ENCODE measurements at places on chromosomes 7 and 10.

DNA sequence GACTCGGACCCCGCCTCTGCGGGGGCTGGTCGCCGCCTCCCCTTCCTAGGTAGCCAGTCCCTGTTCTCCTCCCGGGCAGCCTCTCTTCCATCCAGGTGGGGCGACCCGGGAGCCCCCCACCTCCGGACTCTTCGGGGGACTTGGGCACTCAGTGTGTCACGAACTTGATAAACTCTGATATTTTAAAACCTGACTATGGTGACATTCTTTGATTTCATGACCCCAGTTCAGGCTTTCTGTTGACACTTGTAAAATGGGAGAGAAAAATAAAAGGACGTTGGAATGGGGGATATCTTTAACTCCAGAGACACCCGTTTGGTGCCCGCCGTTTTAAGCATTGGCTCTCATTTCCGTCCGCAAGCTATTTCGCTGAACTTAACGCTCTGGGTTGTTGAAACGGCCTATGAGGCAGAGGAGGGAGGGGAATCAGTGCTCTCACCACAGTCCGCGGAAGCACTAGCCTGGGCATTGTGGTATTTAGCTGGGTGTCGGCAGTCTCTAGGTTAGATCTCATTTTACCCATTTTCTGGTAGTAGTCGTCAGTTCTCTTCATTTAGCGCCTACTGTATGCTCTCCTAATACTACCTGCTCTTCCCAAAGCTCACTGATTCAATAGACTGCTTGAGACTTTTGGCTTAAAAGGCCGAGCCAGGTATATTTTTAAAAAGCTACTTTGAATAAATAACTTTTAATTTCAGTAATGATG, 738 bp downstream of the VPS26A start:
- peak; percentile 24 for DNase-seq

DNA sequence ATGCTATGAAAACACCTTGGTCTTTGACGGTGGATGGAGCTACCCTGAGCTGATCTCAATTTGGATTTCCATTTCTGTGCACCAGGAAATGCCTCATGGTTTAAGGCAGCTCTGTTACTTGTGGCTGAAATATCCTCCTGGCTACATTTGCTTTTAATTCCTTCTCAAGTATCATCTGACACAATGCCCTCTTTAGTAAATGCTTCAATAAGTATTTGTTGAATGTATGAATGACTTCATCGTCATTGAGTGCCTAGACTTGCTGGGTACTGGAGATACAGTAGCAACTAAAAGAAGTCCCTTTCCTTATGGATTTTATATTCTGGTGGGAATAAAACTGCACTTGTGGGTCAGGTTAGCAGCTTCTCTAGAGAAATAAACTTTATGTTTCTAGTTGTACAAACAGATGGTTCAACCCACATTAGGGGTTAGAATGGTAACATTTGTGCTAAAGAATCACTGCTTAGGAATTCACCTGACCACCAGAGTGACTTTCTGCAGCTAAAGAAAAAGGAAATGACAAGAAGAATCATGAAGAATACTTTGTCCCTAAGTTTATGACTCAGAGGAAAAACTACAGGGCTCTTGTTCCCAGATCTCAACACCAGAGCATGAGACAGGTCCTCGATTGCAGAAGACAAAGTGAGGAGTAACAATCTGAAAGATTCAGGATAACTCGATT, 21.8 kb upstream of the SMNDC1 start:
- DNase-seq: no peak

GRCh38 chr10:78214955-78215354, 181.3 kb downstream of the RPS24 start:
- no peak for DNase-seq

DNA sequence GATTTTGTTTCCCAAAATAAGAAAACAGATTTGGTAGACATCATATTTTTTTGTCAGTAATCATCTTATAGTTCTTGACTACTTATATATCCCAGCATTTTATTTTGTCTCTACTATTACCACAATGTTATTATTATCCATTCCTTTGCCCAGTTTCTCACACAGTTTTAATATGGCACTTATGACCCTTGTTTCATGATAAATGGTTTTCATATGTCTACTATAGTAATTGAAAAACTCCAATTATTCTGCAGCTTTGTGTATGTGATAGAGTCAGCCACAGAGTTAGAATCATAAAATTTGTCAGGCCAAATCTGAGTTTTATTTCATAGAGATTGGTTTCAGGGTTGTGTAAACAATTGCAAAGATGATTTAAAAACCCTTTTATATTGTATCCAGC, 203.9 kb downstream of the MALRD1 start:
- DNase-seq: no peak

DNA sequence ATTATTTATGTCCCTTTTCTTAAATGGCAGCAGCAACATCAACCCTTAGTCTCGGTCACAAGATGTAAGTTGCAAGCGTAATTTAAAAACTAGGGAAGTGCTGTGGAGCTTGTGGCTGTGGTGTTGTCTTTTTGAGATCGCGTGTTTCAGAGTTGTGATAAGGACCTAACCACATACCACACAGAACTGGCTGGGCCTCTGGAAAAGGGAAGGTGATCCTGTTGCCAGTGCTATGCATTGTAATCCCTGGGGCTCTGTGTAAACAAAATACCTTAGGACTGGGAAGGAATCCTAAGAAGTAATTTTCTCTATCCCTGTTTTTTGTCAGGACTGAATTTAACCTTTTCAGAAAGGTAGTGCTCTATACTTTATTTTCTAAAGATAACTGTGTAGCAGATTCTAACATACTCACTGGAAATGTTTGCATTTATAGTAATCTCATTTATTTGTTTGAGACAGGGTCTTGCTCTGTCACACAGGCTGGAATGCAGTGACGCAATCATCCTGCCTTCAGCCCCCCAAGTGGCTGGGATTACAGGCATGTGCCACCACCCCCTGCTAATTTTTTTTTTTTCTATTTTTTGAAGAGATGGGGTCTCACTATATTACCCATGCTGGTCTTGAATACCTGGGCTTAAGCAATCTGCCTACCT, 60.4 kb downstream of the INPP5F start:
- no peak for DNase-seq

DNA sequence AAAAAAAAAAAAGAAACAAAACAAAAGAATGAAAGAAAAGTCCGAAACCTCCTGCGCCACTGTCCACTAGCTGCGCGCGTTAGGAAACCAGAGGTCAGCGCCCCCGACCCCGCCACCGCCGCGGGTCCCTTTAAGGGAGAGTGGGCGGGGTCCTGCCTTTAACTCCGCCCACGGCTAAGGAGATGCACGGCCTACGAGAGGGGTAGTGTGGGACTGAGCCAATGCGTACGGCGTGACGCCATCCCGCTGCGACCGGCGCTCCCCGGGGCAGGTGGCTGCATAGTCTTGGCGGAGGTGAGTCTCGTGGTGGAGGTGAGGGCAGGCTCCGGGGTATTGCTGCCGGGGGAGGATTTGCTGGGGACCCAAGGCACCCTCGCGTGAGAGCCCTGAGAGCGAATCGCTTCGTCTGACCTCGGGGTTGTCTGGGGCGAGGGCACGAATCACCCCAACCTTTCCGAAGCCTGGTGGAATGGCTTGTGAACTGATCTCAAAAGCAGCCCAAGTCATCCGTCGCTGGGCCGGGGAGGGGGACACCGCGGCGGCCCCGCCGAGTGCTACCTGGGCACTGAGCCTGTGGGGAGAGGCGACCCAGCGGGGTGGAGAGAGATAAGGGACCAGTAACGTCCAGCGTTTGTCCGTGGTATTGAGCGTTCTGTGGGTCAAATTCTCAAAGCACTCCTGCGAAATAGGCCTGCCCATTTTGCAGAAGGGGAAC, at the start of gene MRPS17:
Gene MRPS17, plus strand, starts transcription at position 241 of the 715 bp plus-strand sequence. CDS start 1,319 bp downstream, outside the sequence.
- DNase-seq: peak; percentile 81

DNA sequence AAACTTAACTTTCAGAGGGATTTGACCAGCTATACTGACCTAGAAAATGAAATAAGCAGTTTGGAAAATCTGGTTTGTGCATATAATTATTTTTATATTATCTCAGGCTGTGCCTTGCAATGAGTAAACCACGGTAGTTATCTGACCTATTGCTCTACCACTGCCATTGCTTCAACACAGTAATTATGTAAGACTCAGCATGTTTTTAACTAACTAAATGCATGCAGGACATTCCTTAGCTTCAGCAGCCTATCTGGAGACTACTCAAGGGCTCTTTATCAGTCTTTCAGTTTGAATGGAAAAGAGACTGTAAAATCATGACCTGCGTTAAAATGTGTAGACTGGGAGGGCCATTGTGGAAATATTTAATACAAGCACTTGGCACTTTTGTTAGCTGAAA, 22.5 kb downstream of the CHN2 start:
- no peak for DNase-seq

GRCh38 chr10:131638880-131639278, 261.9 kb upstream of the PPP2R2D start:
- DNase-seq: no peak

DNA sequence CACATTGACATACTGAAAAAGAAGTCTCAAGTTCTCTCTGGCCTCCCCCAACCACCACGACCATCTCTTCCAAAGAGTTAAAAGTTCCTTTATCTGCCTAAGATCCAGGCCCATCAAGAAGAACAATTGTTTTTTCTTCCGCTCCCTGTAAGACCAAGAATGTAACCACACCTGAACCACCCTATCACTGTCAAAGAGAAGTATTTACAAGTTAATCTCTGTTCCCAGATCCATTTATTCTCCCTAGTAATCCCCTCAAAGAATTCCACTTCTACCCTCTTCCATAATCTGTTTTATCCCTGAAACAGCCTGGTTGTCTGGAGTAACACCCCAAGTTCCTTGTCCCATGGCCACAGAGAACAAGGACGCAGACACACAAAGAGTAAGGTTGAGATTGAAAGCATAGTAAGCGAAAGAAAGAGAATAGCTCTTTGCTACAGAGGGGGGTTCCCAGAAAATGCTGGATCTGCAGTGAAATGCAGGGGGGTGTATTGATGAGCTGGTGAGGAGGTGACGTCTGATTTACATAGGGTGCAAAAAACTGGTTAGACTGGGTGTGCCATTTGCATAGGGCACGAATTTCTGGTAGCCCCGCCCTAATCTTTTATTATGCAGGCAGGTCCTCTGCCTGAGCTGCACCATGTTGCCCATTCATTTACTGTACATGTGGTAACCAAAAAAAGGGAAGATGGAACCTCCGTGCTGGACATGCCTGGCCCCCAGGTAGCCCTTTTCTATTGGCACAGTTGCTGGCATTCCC, 122.0 kb downstream of the SKIDA1 start:
- no peak for DNase-seq

DNA sequence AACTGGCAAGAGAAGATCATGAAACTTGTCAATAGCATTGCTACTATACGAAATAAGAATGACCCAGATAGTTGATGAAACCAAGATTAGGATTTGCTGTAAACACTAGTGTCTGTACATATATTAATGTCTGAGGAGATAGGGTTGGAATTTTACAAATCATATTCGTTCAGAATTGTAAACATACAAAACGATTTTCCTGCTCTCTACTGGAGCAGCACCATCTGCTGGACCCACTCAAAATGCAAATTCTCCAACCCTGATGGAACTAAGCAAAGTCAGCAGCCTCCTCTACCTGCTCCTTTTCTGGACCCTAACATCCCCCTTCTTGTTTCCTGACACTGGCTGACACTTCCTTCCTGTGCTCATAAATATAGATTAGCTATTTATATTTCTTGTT, 29.4 kb upstream of the SGMS1 start:
- DNase-seq: peak; percentile 6

GRCh38 chr7:37309493-37309892, 139.2 kb downstream of the ELMO1 start:
- DNase-seq: no peak

GRCh38 chr10:125076891-125077541, 83.3 kb downstream of the CTBP2 start:
- DNase-seq: no peak

DNA sequence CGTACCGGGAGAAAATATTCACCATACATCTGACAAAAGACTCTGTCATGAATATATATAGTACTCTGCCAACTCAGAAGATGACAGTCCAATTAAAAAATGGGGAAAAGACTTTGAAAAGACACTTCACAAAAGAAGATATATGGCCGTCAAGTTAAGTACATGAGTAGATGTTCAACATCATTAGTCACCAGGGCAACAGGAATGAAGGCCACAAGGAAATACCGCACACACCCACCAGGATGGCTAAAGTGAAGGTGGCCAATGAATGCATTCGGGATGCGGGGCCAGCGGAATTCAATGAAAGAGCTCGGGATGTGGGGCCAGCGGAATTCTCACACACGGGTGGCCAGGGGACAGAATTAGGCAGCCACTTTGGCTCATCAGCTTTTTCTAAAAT, 42.2 kb downstream of the MAD1L1 start:
- peak; percentile 21 for DNase-seq

- DNase-seq: no peak
These were observed 55.3 kb downstream of the TFAM start for GRCh38 chr10:58440484-58440883.

GRCh38 chr7:1169409-1170368, 9.7 kb upstream of the ZFAND2A start:
- DNase-seq: no peak

DNA sequence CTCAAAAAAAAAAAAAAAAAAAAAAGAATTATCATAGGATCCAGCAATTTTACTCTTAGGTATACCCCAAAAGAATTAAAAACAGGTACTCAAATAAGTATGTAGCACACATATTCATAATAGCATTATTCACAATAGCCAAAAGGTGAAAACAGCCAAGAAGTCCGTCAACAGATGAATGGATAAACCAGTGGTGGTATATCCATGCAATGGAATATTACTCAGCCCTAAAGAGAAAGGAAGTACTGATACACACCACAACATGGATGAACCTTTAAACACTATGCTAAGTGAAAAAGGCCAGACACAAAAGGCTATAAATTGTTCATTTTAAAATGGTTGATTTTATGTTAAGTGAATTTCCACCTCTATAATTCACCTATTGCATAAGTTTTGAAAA, 804.8 kb upstream of the AUTS2 start:
- DNase-seq: no peak
